Stimulated activated CD4-positive, alpha-beta T cell treated with anti-CD3 and anti-CD28 coated beads, Interleukin-1b, Interleukin-23, amount 100 ng/mL, for 1 hour (primary cell): ENCODE measurements at places on chromosomes 11 and 22.

- no peak for DNase-seq
Measured at GRCh38 chr11:69105461-69106030, 50.2 kb upstream of the SMIM38 start.

- DNase-seq, result no peak
Measured at GRCh38 chr22:46056546-46057245, 79.7 kb upstream of the WNT7B start.

DNA sequence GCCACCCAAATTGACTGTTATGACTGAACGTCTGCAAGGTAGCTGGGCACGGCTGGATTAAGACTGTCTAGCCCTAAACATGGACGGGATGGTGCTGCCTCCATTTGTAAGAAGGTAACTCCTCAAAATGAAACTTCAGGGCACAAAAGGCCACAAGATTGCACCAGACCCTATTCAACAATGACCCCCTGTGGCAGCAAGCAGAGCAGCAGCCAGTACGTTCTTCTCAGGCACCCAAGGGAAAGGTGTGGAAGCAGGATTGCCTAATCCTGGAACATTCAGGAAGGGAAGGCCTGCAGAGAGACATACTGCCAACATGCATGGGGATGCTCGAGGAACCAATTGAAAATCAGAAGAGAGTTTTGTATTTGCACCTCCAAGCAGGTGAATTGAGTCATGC, 4.5 kb upstream of the TBX10 start:
- DNase-seq, result no peak

GRCh38 chr11:133896028-133896427, 50.7 kb upstream of the SPATA19 start:
- DNase-seq, result no peak

GRCh38 chr11:773425-773824, 3.9 kb downstream of the GATD1 start:
- DNase-seq, result no peak

DNA sequence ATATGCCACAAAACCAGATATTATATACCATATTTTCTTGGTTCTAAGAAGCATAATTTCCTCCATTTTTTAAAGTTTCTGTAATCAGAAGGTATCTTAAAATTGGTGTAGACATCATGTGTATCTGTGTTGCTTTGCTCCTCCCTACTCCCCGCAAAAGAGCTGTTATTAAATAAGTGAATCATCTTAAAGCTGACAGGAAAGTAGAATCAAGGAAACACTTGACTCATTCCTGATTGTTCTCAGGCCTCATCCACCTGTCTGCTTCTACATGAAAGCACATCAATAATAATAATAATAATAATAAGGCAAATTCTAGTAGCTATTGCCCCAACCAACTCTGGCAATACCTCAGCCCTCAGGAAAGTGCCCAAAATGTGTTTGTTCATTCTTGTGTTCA, 26.2 kb upstream of the GUCY1A2 start:
- DNase-seq, result no peak

DNA sequence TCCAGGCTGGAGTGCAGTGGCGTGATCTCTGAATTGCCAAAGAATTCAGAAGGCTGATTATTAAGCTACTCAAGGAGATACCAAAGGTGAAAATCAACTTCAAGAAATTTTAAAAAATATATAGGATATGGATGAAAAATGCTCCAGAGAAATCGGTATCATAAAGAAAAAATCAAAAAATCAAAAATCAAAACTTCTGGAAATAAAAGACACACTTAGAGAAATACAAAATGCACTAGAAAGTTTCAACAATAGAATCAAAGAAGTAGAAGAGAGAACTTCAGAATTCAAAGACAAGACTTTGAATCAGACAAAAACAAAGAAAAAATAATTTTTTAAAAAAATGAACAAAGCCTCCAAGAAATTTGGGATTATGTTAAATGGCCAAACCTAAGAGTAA, 45.6 kb upstream of the CLTCL1 start:
- no peak for DNase-seq

DNA sequence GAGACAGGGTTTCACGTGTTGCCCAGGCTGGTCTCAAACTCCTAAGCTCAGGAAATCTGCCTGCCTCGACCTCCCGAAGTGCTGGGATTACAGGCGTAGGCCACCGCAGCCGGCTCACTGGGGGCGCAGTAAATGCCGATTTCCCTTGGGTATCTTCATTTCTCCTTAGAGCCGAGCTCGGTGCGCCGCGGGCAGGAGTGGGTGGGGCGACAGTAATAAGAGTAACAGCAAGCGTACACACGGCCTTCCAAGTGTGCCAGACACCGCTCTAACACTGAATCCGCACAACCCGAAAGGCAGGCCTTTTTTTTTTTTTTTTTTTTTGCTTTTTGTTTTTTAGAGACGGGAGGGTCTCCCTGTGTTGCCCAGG, 500 bp upstream of the ADSL start:
- DNase-seq, result no peak

DNA sequence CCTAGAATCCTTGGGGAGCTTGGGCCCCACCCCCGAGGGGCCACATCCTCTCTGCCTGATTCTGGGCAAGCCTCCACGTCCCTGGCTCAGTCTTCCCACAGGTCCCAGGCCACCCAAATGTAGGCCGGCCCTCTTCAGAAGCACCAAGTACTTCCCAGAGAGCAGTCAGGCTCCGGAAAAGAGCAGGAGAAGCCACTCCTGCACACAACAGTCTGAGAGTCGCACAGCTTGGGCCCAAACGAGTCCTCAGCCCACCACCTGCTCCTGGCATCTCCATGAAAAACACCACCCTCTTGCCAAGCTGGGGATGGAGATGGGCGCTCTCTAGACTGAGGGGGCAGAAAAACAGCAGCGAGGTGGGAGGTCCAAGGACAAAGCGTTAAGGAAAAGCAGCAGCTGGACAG, 15.4 kb downstream of the EHD1 start:
- DNase-seq, result no peak

GRCh38 chr22:50177537-50178470, 7.3 kb downstream of the PANX2 start:
- DNase-seq, result no peak

DNA sequence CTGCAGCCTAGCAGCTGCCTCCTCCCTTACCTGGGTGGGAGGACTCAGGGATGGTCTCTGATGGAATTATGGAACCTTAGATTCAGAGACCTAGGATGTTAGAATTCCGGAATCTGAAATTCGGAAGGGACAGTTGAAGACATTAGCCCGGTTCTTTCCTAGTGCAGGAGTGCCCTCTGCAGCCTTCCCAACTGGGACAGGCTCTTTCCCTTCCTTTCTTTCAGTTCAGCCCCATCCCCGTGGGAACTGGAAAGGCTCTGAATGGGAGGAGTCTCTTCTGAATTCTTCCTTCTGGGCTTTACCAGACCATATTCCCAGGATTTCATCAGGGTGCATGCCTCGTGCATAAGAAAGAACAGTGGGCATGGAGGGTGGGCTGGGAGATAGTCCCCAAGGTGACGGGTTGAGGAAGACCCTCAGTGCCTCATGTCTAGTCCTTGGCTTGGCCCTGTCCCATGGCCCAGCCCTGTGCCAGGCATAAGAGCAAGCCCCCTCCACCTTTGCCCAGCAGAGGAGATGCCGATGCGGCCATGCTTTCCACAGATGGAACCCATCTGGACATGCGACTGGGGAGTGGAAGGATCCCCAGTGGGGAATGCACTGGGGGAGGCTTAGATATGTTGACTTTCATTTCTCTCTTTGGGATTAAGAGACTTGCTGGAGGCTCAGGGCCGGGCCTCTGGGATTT, 14.4 kb downstream of the DNAJB13 start:
- DNase-seq, result no peak

- DNase-seq, result no peak
Measured at GRCh38 chr11:94595076-94595475, 27.9 kb downstream of the PIWIL4 start.

DNA sequence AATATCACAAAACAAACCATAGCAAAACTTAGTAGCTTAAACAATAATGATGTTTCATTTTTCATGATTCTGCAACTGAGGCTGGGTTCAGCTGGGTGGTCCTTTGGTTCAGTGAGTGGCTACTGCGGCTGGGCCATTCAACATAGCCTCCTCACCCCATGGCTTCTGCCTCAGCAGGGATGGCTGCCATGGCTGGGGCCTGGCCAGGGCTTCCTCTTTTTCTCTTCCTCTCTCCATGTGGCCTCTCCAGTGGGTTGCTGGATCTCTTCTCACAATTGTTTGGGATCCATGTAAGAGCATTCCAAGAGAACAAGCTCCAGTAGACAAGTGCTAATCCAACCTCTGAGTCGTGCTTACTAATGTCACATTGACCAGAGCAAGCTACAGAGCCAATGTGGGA, 248.6 kb upstream of the PLET1 start:
- DNase-seq, result no peak

GRCh38 chr11:4039011-4039410, 55.6 kb upstream of the RRM1 start:
- no peak for DNase-seq

DNA sequence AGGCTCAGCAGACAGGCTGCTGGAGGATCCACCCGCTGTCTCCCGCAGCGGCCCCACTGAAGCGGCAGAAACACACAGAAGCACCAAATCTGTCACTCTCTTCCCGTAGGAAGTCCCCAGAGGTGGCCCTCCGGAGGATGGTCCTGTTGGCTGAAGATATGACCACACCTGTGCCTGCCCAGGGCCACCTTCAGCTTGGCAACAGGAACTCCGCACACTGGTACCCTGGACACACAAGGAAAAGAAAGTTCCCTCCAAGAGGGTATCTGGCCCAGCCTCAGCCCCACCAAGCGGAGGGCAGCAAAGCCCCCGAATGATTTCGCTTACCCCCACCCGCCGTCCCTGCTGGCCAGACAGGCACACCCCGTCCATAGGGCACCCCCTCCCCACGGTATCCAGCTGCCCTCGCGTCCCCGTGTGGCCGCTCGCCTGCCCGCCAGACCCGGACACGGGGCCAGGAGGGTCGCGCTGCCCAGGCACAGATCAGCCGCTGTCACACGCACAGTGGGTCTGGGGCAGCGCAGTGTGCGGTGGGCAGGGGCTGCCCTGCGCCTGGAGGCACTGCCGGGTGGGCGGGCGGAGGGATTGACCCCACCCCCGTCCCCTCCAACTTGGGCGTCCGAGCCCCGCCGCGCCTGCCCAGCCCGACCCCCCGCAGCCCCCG, 7.0 kb downstream of the RASSF7 start:
- DNase-seq, result no peak

DNA sequence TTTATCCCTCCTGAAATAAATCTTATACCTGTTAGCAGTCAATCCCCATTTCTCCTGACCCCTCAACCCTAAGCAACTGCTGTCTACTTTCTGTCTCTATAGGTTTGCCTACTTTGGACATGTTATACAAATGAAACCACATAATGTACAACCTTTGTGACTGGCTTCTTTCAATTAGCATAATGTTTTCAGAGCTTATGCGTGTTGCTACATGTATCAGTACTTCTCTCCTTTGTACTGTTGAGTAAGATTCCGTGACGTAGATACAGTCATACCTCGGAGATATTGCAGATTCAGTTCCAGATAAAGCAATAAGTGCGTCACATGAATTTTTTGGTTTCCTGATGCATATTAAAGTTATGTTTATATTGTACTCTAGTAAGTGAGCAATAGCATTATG, 127.3 kb downstream of the MORC2 start:
- DNase-seq, result no peak

DNA sequence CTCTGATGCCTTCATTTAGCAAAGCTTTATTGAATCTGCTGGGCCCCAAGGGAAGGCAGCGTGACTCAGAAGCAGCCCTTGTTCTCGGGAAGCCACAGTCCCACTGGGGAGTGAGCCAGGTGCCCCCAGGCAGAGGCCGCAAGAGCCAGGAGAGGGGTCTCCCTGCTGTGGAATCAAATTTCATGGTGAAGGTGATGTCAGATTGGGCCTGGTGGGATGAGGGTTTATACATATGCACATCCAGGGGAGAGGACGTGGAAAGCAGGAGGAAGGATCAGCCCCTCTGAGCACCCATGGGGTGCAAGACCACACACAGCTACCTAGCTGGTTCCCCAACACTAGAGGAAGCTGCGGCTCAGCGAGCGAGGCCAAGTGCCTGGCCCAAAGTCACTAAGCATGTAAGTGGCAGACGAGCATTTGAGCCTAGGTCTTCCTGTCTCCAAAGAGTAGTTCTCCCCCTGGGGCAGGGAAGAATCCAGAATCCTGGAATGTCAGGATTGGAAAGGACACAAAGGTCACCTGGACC, 2.0 kb downstream of the SYNGR1 start:
- no peak for DNase-seq

DNA sequence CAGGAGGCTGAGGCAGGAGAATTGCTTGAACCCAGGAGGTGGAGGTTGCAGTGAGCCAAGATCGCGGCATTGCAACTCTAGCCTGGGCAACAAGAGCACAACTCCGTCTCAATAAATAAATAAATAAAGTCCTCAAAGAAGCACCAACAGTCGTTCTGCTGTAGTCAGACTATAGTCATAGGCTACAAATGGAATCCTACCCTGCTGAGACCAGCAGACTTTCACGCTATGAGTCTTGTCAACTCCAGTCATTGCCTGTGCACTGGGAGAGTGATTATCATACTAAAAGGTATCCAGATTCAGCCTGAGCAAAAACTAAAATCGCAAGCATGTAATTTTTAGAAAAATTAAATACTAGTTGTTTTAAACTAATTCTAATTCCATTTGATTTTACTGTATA, 19.6 kb downstream of the USP28 start:
- DNase-seq, result no peak

DNA sequence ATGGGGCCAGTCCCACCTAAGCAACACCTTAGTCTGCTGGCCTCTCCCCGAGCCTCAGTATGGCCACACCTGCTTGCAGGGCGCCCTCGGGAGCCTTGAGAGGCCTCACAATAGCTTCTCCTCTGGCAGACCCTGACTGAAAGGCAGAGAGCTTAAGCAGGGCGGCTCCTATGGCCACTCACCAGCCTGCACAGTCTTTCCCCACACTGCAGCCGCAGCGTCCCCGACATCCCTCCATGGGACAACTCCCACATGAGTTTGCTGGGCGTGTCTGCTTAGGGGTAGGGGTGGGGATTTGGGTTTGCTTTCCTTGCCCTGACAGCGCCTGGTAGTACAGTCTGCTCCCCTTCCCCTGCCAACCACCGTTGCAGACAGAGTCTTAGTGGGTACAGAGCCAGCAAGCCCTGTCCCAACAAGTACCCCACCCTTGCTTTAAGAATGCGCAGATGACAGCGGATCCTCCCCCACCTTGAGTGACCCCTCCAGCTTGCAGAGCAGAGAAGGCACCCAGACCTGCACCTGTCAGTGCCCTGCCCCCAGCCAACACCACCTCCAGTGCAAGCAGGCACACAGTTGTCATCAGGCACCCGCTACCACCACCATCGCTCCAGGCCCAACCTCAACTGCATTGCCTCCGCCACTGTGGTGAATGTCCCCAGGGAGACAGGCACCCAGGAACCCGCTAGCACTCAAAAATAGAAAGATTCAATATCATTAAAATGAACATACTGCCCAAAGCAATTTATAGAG, 413.8 kb upstream of the ARHGAP42 start:
- DNase-seq, result no peak

- no peak for DNase-seq
Measured at GRCh38 chr11:31818874-31819331, 7.8 kb upstream of the PAX6 start.

GRCh38 chr11:113942256-113942655, 32.7 kb upstream of the HTR3A start:
- no peak for DNase-seq

DNA sequence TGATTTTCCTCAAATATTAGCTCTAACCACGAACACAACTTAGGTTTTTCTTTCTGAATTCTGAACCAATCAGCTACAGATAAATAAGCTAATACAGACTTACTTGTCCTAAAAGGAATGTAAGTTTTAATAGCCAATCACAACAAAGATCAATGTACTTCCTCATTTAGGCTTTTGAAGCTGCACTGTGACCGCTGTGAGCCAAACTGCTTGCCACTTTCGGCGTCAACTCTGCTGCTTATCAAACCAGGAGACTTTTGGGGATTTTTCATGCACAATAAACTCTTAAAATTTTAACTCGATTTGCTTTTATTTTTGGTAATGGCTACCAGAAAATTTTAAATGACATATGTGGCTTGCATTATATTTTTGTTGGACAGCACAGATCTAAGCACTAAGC, 92.5 kb downstream of the TMPRSS5 start:
- no peak for DNase-seq
